ENCODE measurements at places on chromosomes 4 and X.

DNA sequence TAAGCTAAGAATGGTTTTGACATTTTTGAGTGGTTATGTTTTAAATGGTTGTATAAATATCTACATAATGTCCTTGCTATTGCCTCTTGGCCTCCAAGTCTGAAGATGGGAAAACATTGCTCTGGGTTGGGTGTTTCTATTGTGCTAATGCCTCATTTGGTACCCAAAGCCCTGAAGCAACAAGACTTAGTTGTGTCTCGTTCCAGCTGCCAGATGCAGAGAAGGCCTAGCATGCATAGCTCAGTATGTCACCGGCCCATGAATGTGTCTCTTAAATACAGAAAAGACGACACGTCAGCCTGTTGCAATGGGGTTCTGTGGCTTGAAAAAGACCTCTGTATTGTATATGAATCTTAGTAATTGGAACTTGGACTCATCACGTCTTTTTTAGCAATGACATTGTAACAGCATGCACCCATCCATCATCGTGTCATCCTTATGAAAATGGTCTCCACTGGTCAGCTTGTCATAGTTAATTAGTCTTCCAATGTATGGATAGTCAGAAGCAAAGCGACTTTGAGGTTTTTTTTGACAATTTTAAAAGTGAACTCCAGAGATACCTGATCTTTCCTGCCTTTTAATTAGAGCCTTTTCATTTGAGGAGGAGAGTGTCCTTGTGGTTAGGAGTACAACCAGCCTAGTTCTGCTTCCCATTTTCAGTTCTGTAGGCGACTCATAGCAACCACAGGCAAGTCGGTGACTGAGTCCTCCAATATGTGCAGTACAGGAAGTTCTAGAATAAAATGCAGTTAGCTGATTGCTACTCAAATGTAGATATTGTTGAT, 126.4 kb upstream of the GATB start:
- peak; percentile 17 for DNase-seq

GRCh38 chr4:99861120-99861905, 32.9 kb downstream of the LAMTOR3 start:
- DNase-seq = no peak

- DNase-seq = no peak
Measured at GRCh38 chr4:87251106-87251505, 30.7 kb upstream of the KLHL8 start.

DNA sequence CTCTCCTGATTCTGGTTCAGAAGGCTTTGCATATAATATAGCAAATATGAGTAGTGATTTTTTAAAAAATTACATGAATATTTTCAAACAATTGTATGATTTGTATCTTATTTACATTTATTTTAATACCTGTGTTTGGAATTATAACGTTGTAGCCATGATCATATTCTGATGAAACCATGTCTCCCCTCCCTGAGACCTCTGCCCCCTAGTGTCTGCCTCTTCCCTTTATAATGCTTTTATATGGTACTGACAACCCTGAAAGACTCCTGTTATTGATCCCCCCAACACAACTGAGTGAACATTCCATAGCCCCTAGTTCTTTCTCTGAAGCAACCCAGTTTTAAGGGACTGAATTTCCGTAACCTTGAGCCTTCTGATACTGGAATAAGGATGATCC, 187.4 kb downstream of the SOX3 start:
- no peak for DNase-seq

- DNase-seq = no peak
Measured at GRCh38 chr4:126451237-126451873, 1136.6 kb downstream of the FAT4 start.

DNA sequence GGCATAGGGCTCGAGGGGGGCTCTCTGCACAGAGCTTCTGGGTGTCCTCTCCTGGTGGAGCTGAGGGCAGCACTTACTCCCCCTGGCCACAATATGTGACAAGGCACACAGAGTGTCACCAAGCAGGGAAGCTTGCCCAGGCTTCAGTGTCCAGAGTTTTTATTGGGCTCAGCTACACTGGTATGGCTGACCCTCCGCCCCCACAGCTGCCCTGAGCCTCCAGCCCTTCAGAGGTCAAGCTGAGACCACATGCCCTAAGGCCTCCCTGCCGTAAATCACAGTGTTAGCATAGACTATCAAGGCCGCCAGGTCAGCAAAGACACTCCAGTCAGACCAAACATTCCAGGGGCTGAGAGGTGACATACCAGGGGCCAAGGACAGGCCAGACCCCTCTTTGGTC, 59.0 kb downstream of the EVC start:
- DNase-seq = peak; percentile 28

DNA sequence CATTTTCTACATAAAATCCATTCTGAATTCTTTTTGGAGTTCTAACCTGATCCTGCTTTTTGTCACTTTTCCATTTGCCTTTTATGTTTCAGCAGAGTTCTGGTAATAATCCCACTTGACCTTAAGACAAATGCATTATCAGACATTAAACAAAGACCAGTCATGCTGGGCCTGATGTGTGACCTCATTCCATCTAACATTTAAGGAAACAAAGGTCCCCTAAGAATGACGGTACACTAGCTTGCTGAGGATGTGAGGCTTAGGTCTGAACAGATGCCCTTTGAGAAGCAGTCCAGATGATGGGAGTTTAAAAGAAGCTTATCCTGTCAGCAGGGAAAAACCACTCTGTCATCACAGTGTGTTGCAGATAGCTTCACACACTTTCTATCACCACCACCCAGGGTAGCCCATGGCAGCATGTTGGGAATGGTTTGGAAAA, 38.1 kb upstream of the PDE5A start:
- no peak for DNase-seq

DNA sequence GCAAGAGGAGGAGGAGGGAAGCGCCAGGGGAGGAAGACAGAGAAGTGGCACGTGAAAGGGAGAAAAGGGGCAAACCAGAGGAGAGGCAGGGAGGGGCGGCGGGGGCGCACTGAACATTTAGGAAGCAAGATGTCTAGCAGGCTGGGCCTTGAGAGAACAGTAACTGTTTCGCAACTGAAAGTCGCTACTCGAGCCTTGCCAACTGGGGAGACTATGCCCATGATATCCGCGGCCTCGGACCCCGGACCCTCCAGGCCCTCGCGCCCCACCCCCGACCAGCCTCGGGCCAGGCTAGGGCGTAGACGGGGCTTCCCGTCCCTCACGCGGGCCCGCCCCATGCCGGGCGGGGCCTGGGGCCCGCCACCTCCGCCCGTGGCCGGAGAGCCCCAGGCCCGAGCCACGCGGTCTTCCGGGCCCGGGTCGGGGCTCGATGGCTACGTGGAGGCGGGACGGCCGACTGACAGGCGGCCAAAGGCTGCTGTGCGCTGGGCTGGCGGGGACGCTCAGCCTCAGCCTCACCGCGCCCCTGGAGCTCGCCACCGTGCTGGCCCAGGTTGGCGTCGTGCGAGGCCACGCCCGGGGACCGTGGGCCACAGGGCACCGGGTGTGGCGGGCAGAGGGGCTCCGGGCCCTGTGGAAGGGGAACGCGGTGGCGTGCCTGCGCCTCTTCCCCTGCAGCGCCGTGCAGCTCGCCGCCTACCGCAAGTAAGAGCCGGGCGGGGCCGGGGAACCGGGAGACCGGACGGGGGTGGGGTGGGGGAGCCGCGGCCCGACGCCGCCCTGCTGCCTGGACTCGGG, at the start of gene SLC25A43:
SLC25A43 (plus strand) TSS at position 363 of the 798 bp plus-strand sequence; CDS start at position 431, 68 bp downstream.
- DNase-seq = peak; percentile 67

Measured in activated CD8-positive, alpha-beta memory T cell treated with anti-CD3 and anti-CD28 coated beads, Interleukin-2, amount 50 U/mL, for 48 hours (primary cell).